Naive thymus-derived CD8-positive, alpha-beta T cell (primary cell): ENCODE measurements at places on chromosomes 12 and 14. TPM values are rescaled to one million over a fixed set of nuclear protein-coding genes. Genes with fewer than 3 reads are reported as not detected.
A peak's percentile ranks its signal among the peaks of the same experiment; 100 is the strongest.

FOXN4 gene
- total RNA-seq: not detected

NUAK1 gene
- not detected for total RNA-seq

DEGS2 gene
- not detected for total RNA-seq

OVCH1 gene
- total RNA-seq: not detected

ATL1 gene
- 3.1 TPM for total RNA-seq

KCNH3 gene
- total RNA-seq: 8.5 TPM

TAS2R43 gene
- 1.4 TPM for total RNA-seq

DNA sequence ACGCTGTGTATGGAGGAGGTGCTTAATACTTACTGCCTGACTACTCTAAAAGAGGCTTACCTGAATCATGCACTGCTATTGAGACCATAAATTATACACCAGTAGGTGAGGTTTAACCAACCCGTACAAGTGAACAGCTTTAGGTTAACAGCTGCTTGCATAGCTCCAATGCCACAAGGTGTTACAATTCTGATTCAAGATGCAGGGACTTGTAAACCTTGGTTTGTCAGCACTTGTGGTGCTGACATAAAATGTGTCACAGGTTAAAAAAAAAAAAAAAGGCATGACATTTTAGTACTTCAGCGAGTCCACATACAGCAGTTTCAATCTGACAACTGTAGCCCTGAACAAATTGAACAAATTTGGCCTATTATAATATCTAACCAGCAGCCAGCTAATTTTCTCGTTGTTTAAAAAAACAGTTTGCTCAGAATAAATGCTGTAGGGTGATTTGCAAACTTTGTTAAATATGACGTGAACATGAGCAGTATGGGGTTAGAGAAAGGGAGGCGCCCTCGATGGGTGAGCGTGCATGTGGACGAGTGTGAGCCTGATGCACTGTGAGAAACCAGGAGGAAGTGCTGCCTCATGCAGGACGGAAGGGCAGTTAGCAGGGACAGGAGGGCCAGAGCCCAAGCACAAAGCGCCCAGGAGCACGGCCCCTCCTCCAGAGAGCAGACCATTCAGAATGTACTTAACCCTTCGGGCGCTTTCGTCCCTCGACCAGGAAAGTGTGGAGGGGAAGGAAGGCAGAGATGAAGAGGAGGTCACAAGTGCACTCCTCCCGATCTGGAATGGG, 44.7 kb downstream of the TCHP start:
- H3K36me3 ChIP-seq: peaks cover 4% of the 10 kb centered on the region
- no peaks in the 10 kb centered on the region for H3K27me3 ChIP-seq
- H3K4me3 ChIP-seq: no peak overlapping the region
- DNase-seq: no peak

- no peak overlapping the region for H3K4me3 ChIP-seq
- H3K4me1 ChIP-seq: peaks cover 2% of the 10 kb centered on the region
- no peaks in the 10 kb centered on the region for H3K36me3 ChIP-seq
- H3K27me3 ChIP-seq: peaks cover 16% of the 10 kb centered on the region
- no peak for DNase-seq
Measured at GRCh38 chr14:100651999-100652508, 64.8 kb upstream of the BEGAIN start.

- no peak overlapping the region for H3K4me3 ChIP-seq
- H3K27ac ChIP-seq: no peak overlapping the region
- no peaks in the 10 kb centered on the region for H3K36me3 ChIP-seq
- no peaks in the 10 kb centered on the region for H3K27me3 ChIP-seq
Measured at GRCh38 chr12:83250866-83251265, 564.2 kb downstream of the TMTC2 start.

DNA sequence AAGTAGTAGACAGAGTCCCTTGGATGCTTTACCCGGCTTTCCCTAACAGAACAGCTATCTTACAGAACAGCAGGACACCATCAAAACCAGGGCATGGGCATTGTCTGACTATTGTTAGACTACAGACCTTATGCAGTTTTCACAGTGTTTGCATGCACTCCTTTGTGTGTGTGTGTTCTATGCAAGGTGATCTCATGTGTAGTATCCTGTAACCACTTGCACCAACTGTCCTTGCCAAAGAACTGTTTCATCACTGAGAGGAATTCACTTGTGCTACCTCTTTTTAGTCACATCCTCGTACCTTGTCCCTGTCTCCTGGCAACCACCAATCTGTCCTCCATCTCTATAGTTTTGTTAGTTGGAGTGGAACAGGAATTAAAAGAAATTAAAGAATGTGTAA, 183.6 kb upstream of the PZP start:
- no peak for DNase-seq
- no peak overlapping the region for H3K27ac ChIP-seq
- no peaks in the 10 kb centered on the region for H3K36me3 ChIP-seq
- H3K4me3 ChIP-seq: no peak overlapping the region
- H3K4me1 ChIP-seq: peaks cover 10% of the 10 kb centered on the region
- H3K27me3 ChIP-seq: no peaks in the 10 kb centered on the region

- peaks cover 13% of the 10 kb centered on the region for H3K27me3 ChIP-seq
- H3K27ac ChIP-seq: no peak overlapping the region
- no peak for DNase-seq
Measured at GRCh38 chr12:100359822-100360221, 2.9 kb downstream of the SLC17A8 start.

DNA sequence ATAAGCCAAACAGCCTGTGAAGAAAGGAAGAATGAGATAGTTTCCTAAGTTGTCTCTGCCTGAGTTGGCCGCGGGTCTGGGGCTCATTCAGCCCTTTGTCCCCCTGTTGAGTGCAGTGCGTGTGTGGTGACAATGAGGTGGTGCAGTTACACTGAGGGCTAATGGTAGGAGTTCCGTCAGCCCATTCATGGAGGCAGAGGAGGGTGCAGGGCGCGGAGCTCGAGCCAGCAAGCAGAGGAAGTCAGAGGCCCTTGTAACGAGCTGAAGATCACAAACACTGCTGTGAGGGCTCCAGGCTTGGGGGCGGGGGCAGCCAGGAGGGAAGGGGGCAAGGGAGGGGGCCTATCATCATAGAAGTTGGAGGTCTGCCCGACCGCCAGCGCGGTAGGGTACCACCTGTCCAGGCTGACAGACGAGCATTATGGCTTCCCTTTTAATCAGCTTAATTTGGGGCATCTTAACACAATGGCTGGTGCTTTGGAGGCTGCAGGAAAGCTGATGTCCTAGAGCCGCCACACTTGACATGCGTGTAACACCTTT, 20.5 kb downstream of the CCND2 start:
- H3K27ac ChIP-seq: peak overlapping the region; percentile 88
- H3K4me1 ChIP-seq: peaks cover 61% of the 10 kb centered on the region
- H3K36me3 ChIP-seq: no peaks in the 10 kb centered on the region
- H3K4me3 ChIP-seq: peak overlapping the region; percentile 85
- H3K27me3 ChIP-seq: no peaks in the 10 kb centered on the region
- DNase-seq: no peak

- DNase-seq: no peak
- H3K27ac ChIP-seq: peak overlapping the region; percentile 44
- no peak overlapping the region for H3K4me3 ChIP-seq
- peaks cover 12% of the 10 kb centered on the region for H3K36me3 ChIP-seq
- no peaks in the 10 kb centered on the region for H3K27me3 ChIP-seq
Measured at GRCh38 chr12:7917392-7918267, 18.4 kb downstream of the SLC2A3 start.

- H3K4me3 ChIP-seq: no peak overlapping the region
- no peaks in the 10 kb centered on the region for H3K36me3 ChIP-seq
- H3K4me1 ChIP-seq: no peaks in the 10 kb centered on the region
- peaks cover 10% of the 10 kb centered on the region for H3K27me3 ChIP-seq
Measured at GRCh38 chr14:34211732-34212131, 250.3 kb downstream of the SPTSSA start.

DNA sequence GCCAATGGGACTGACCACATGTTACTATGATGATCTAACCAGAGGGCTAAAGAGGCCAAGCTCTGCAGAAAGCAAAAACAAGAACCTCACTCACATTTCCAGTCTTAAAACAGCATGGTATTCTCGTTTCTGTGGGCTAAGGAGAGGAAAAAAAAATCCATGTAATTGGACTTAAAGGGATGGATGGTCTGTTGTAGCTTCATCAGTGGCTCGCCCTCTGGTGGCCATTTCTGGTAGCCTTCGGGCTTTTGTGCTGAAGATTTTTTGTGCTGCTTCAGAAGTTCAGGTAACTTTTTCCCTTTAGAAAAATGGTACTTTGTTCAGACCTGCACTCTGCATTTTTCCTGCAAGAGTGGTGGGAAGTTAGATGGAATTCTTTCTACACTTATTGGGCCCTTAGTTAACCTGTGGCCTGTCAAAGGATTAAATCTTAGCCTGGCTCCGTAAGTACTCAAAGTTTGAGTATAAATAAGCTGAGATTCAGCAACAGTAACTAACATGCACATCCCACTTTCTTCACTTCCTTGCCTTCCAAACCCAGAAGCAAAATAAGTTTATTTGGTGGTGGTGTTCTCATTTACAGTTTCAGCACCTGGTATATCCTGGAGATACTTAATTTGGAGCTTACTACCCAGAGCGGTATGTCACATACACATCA, 22.3 kb downstream of the DCAF4 start:
- H3K27ac ChIP-seq: no peak overlapping the region
- H3K36me3 ChIP-seq: peaks cover 9% of the 10 kb centered on the region
- peaks cover 2% of the 10 kb centered on the region for H3K4me1 ChIP-seq
- H3K27me3 ChIP-seq: no peaks in the 10 kb centered on the region
